NCI-H1436 treated with DMSO at 0.1 percent for 48 hours (cell line): ENCODE measurements at places on chromosomes 2 and 18.

DNA sequence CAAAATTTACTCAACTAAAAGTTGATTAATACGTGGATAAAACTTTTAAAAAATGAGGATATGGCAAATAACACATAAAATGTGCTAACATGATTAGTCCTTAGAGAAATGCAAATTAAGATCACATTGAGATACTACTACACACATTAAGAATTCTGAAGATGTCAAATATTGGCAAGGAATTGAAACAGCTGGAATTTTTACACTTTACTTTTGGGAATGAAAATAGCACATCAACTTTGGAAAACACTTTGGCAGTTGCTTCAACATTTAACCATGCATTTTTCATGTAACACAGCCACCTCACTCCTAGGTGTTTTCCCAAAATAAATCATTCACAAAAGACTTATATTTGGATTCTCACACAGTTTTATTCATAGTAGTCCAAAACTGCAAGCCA lies 687.9 kb upstream of the SETBP1 start:
- DNase-seq = no peak

- no peak for DNase-seq
Observed at GRCh38 chr2:121483846-121484245, 46.8 kb upstream of the RNU4ATAC start.

GRCh38 chr2:110674620-110675555 lies 3.0 kb downstream of the BUB1 start:
- no peak for DNase-seq

GRCh38 chr2:136086253-136087016 lies 31.5 kb downstream of the CXCR4 start:
- no peak for DNase-seq

DNA sequence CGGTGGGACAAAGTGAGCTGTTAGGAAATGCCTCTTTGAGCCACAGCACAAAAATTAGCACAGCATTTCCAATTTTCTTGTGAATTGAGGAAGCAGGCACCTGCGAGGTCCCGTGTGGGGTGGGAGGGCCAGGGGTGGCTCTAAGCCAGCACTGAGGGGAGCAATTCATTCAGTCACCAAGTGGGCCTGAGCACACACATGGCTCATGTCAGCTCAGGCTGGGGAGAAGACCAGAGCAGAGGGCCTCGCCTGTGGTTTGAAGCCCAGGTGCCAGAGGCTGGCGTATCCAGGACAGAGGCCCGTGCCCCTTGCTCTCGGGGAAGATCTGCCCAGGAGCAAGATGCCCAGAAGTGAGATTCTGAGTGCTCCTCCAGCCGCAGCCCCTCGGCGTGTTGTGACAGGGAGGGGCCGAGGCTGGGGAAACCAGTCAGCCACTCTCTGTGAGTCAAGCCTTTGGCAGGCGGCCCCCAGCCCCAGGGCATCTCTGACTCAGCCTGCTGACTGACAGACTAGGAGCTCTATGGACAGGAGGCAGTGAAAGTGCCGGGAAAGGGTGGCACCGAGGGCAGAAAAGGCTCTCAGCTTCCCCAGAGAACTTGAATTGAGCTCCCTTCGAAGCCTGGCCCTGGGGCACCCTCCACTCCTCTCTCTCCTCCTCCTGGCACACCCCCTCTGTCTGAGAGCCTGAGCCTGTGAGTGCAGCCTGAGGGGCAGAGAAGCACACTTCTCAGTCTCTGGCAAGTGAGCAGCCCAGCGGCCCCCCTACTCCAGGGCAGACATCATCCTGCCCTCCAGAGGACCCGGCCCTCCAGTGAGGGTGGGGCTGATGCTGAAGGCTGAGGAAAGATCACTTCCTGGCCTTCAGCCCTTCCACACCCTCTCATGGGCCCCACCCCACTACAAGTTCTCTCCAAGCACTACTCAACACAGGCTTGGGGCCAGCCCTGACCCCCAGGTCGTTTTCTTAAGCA lies 32.3 kb downstream of the CYP26B1 start:
- no peak for DNase-seq

- no peak for DNase-seq
Observed at GRCh38 chr2:52745144-52745543, 1022.5 kb upstream of the CHAC2 start.

- no peak for DNase-seq
Observed at GRCh38 chr2:2183176-2183575, 147.9 kb downstream of the MYT1L start.
